ENCODE measurements at places on chromosomes 7 and 10. TPM values are rescaled to one million over a fixed set of nuclear protein-coding genes. Genes with fewer than 3 reads are reported as not detected.

DNA sequence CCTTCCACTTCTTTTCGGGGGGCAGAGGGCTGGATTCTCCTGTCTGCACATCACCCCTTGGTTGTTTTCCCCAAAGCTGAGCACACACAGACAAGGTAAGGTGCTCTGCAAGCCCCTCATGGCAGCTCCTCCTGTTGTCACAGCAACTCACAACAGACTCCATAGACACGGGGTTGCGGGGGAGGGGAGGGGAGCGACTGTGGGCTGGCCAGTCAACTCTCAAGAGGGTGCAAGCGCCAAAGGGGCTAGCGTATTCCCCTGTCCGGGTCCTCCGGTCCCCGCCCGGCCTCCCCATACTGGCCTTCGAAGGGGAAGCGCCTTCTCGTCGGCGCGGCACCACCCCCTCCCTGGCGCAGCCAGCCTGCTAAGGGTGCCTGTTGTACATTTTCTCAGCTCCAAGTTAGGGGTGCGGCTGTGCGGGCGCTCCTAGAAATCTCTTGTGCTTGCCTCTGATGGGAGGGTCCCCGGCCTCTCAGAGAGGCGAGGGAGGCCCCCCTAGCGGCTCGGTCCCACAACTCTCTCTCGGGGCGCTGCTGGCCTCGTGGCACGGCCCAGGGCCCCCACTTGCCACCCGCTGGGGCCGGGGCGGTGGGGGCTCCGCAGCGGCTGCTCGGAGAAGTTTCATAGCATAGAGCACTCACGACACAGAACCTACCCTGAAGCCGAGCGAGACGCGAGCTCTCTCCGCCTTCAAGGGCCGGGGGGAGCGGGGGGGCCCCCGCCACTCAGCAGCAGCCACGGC lies 498 bp downstream of the RHOBTB1 start:
- DNase-seq: peak; percentile 94
- H3K27me3 ChIP-seq: no peaks in the 10 kb centered on the region
- H3K4me1 ChIP-seq: peaks cover 42% of the 10 kb centered on the region
- peaks cover 5% of the 10 kb centered on the region for H3K36me3 ChIP-seq
- H3K27ac ChIP-seq: peak overlapping the region; percentile 98

KNDC1 gene
- total RNA-seq: 1.7 TPM

DNA sequence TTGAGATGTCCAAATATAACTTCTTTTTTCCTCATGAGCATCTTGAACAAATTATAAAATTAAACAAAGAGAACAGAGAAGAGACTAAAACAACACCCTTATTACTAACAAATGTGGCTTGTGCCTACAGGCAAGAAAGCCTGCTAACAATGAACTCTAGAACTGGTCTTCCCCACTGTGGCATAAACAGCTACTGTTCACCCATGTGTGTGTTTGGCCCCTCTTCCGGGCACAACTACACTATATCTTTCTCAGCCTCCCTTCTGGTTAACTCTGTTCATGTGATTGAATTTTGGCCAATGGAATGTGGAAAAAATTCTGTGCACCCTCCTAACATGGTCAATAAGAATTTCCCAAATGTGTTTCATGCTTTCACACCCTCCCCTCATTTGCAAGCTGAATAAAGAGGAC lies 117.0 kb downstream of the KBTBD2 start:
- H3K4me3 ChIP-seq: no peak overlapping the region
- no peaks in the 10 kb centered on the region for H3K36me3 ChIP-seq
- DNase-seq: no peak
- no peak overlapping the region for H3K27ac ChIP-seq
- no peaks in the 10 kb centered on the region for H3K4me1 ChIP-seq

- no peaks in the 10 kb centered on the region for H3K4me1 ChIP-seq
- DNase-seq: no peak
- H3K36me3 ChIP-seq: no peaks in the 10 kb centered on the region
- no peak overlapping the region for H3K27ac ChIP-seq
- H3K4me3 ChIP-seq: no peak overlapping the region
- H3K27me3 ChIP-seq: no peaks in the 10 kb centered on the region
Observed at GRCh38 chr10:30158325-30158960, 99.1 kb upstream of the JCAD start.

- no peaks in the 10 kb centered on the region for H3K36me3 ChIP-seq
- H3K4me1 ChIP-seq: no peaks in the 10 kb centered on the region
- DNase-seq: no peak
- H3K27ac ChIP-seq: no peak overlapping the region
Observed at GRCh38 chr10:18735711-18736110, 76.5 kb downstream of the ARL5B start.

- no peak for DNase-seq
- no peaks in the 10 kb centered on the region for H3K36me3 ChIP-seq
- no peak overlapping the region for H3K27ac ChIP-seq
- no peaks in the 10 kb centered on the region for H3K4me1 ChIP-seq
Observed at GRCh38 chr10:111593578-111593977, 516.7 kb downstream of the ADRA2A start.

GRCh38 chr10:49134327-49134726 lies 506 bp upstream of the FAM170B start:
- H3K36me3 ChIP-seq: no peaks in the 10 kb centered on the region
- H3K27ac ChIP-seq: no peak overlapping the region
- no peak for DNase-seq
- no peaks in the 10 kb centered on the region for H3K27me3 ChIP-seq
- peaks cover 7% of the 10 kb centered on the region for H3K4me1 ChIP-seq
- H3K4me3 ChIP-seq: no peak overlapping the region

GRCh38 chr10:121627876-121628581 lies 29.8 kb upstream of the FGFR2 start:
- no peaks in the 10 kb centered on the region for H3K36me3 ChIP-seq
- H3K27me3 ChIP-seq: no peaks in the 10 kb centered on the region
- peak overlapping the region; percentile 61 for H3K27ac ChIP-seq
- DNase-seq: no peak

GSTO2 gene
- 0.99 TPM for total RNA-seq

DNA sequence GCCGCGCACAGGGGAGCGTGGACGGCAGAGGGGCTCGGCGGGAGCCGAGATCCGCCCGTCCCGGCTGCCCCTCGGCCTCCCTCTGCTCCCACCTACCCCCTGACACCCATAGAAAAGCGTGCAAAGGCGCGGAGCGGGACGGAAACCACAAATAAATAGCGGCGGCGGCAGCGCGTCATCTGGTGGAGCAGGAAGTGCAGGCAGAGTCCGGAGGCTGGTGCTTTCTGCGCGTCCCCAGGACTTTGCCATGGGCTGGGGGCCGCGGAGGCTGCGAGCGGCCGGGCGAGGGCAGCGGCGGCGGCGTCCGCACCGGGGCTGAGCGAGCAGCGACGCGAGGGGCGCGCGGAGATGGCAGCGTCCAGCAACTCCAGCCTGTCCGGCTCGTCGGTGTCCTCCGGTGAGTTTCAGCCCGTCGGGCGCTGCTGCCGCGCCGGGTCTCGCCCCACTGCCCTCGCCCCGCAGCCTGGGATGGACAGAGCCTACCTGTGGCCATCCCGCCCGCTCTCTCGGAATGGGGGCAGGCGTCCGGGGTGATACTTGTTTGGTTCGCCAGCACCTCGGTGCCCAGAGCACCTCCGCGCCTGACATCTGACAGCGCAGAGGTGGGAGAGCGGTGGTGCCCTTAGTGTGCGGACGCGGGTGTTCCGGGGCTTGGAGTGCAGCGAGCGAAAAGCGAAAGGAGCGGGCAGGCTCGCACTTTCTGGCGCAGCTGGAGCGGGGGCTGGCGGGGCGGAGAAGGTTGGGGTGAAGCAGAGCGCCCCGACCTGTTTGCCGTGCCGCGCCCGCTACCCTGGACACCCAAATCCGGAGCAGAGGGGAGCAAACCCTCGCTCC lies at the start of gene CHN2:
Gene CHN2, plus strand, starts transcription at position 182 of the 834 bp plus-strand sequence.
- H3K27ac ChIP-seq: peak within 1 kb of the TSS; percentile 17
- no peaks in the 10 kb centered on the region for H3K27me3 ChIP-seq
- H3K4me1 ChIP-seq: peaks cover 20% of the 10 kb centered on the region
- H3K36me3 ChIP-seq: no peaks in the 10 kb centered on the region
- no peak for DNase-seq

- H3K27ac ChIP-seq: no peak overlapping the region
- no peaks in the 10 kb centered on the region for H3K36me3 ChIP-seq
- DNase-seq: no peak
- H3K4me3 ChIP-seq: no peak overlapping the region
- peaks cover 3% of the 10 kb centered on the region for H3K4me1 ChIP-seq
Observed at GRCh38 chr7:35251606-35252310, 2.1 kb downstream of the TBX20 start.

LRRC4 gene
- total RNA-seq: 1.3 TPM

CADPS2 gene
- total RNA-seq: 127 TPM

PRSS37 gene
- not detected for total RNA-seq

GRCh38 chr10:120746001-120746777 lies 105.0 kb upstream of the WDR11 start:
- no peak for DNase-seq
- H3K4me3 ChIP-seq: no peak overlapping the region
- H3K36me3 ChIP-seq: no peaks in the 10 kb centered on the region
- no peaks in the 10 kb centered on the region for H3K27me3 ChIP-seq
- H3K4me1 ChIP-seq: no peaks in the 10 kb centered on the region

- DNase-seq: no peak
- no peaks in the 10 kb centered on the region for H3K4me1 ChIP-seq
- H3K36me3 ChIP-seq: no peaks in the 10 kb centered on the region
- peak overlapping the region; percentile 75 for H3K27ac ChIP-seq
Observed at GRCh38 chr7:105003275-105003674, 10.7 kb upstream of the KMT2E start.

AGAP9 gene
- total RNA-seq: 2.7 TPM

SMKR1 gene
- 0.33 TPM for total RNA-seq

DNA sequence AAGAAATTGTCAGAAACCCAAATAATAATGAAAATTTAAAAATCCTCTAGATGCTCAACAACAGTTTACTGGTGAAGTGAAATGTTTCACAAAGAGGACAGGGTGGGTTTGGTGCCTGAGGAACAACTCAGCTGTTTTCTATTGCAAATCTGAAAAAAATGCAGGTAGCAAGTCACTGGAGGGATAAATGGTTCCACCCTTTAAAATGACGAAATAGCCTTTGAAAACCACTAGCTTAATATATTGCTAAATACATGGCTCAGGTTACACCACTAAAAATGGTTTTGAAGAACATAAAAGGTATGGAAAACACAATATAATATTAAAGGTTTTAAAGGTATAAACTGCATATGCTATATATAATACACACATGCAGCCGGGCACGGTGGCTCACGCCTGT lies 69.5 kb downstream of the LMBR1 start:
- no peak overlapping the region for H3K27ac ChIP-seq
- H3K4me1 ChIP-seq: no peaks in the 10 kb centered on the region
- no peak overlapping the region for H3K4me3 ChIP-seq

- no peak for DNase-seq
- H3K27me3 ChIP-seq: no peaks in the 10 kb centered on the region
- H3K4me1 ChIP-seq: no peaks in the 10 kb centered on the region
Observed at GRCh38 chr10:133180192-133180964, 20.4 kb downstream of the KNDC1 start.

- no peaks in the 10 kb centered on the region for H3K27me3 ChIP-seq
- no peak overlapping the region for H3K4me3 ChIP-seq
- no peak overlapping the region for H3K27ac ChIP-seq
Observed at GRCh38 chr7:6218329-6218728, 54.1 kb downstream of the CYTH3 start.

SLC18A3 gene
- total RNA-seq: 0.57 TPM

DNA sequence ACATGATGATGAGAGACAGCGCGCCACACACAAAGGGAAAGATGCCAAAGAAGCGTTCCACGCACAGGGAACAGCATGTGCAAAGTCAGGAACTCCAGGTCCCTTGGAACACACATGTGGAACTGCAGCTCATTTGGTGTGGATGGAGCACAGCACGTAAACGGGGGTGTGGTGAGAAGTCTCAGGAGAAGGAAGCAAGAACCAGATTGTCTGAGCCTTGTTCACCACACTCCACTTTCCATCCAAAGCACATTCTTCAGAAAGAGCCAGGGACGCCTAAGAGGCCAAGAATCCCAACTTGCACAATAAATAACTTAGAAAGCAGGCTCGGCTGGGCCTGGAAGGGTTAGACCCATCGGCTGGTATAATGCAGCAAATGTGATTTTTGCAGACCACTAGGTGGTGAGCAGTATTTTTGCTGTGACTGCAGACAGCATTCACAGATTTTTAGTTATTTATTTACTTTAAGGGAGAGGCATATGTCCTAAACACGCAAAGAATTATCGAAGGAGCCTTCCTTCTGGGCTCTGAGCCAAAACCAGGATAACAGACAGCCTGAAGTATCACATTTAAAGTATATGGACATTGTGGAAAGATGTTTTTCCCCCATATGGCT lies 27.9 kb upstream of the ASCC1 start:
- H3K27me3 ChIP-seq: no peaks in the 10 kb centered on the region
- peak; percentile 93 for DNase-seq
- H3K36me3 ChIP-seq: no peaks in the 10 kb centered on the region
- peaks cover 78% of the 10 kb centered on the region for H3K4me1 ChIP-seq
- no peak overlapping the region for H3K4me3 ChIP-seq
- peak overlapping the region; percentile 94 for H3K27ac ChIP-seq

GRCh38 chr10:12780634-12781601 lies 220.6 kb downstream of the CCDC3 start:
- H3K36me3 ChIP-seq: peaks cover 3% of the 10 kb centered on the region
- H3K4me3 ChIP-seq: no peak overlapping the region
- H3K27ac ChIP-seq: no peak overlapping the region
- peaks cover 19% of the 10 kb centered on the region for H3K4me1 ChIP-seq

Data from esophagus muscularis mucosa (tissue), 4 donors.